IMR-90 (cell line): ENCODE measurements at places on chromosomes 1 and 21. TPM values are rescaled to one million over a fixed set of nuclear protein-coding genes. Genes with fewer than 3 reads are reported as not detected.

The GREM2 gene
- total RNA-seq: 3.0 and 5.0 TPM in 2 replicates

DNA sequence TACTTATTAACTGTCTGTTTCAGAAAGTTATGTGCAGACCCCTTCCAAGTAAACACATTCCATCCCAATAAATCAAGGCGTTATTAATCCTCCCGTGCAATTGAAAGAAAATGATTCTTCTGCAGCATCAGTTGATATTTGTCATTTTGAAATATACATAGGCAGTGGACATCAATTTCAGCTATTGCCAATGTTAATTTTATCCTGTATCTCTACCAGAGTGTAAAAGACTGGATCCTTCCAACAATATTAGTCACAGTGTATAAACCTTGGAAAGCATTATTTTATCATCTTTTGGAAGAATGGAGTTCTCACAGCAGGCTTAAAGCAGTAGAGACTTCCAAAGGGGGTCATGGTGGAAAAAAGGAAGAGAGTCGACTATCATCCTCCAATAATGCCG is 150.4 kb downstream of the CYYR1 start:
- no peak for DNase-seq
- H3K27ac ChIP-seq: no peak overlapping the region
- H3K4me3 ChIP-seq: no peak overlapping the region

- H3K27ac ChIP-seq: no peak overlapping the region
- no peak for DNase-seq
- H3K27me3 ChIP-seq: peaks cover 2% of the 10 kb centered on the region
- no peaks in the 10 kb centered on the region for H3K36me3 ChIP-seq
- H3K4me3 ChIP-seq: no peak overlapping the region
- H3K4me1 ChIP-seq: no peaks in the 10 kb centered on the region
These were observed 13.9 kb upstream of the ASAP3 start for GRCh38 chr1:23497777-23498439.

DNA sequence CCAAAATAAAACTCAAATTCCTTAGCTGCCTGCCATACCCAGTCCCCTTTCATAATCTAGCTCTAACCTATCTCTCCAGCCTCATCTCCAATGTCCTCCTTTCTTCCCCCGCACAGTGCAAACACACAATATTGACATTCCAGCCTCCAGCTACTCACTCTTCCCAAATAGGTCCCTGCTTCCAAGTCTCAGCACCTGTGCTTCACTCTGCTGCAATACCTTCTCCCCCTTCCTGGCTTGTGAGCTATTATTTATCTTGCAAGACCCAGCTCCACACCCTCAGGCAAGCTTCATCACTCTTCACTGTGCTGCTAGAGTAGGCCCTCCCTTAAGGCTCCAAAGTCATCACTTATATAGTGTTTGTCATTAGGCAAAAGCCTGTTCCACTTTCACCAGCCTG is 9.7 kb downstream of the PLPP3 start:
- no peak for DNase-seq
- no peaks in the 10 kb centered on the region for H3K27me3 ChIP-seq
- peaks cover 28% of the 10 kb centered on the region for H3K4me1 ChIP-seq
- no peak overlapping the region for H3K27ac ChIP-seq
- H3K4me3 ChIP-seq: no peak overlapping the region

DNA sequence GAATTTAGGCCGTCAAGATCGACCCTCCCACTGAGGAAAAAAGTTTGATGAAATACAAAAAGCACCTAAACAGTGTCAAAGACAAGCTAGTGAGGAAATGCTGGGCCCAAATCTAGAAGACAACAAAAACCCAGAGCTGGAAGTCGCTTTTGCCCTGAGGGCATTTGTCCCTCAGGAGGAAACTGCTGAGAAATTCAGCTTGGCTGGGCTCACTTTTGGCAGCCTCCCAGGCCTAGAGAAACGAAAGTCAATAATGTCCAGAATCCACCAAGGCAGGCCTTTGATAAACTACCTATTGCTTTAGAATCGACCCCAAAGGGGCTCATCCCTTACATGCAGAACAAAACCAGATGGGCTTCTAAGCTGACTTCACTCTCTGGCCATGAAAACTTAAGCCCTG is 38.9 kb downstream of the SYT2 start:
- no peak for DNase-seq
- no peaks in the 10 kb centered on the region for H3K4me1 ChIP-seq
- H3K36me3 ChIP-seq: no peaks in the 10 kb centered on the region
- no peak overlapping the region for H3K27ac ChIP-seq
- H3K27me3 ChIP-seq: peaks cover 43% of the 10 kb centered on the region

DNA sequence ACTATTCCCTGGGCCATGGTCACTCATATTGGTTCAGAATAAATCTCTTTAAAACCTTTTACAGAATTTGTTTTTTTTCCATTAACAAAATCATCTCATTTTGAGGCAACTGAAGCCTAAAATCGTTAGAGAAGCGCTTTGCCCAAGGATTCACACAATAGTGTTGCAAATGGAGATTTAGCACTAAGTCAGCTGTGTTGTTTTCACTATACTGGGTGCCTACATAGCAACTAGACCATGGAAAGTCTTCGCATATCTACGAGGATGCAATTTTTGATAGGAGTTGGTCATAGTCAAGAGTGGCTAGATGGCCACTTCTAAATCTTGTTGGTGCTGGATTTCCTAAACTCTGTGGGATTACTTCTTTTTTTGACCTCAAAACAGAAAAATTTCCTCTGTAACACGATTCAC is 530 bp upstream of the TIPRL start:
- no peak for DNase-seq
- no peaks in the 10 kb centered on the region for H3K4me1 ChIP-seq
- peak overlapping the region; percentile 7; the same call in 1 of the 2 replicates for H3K27ac ChIP-seq
- H3K27me3 ChIP-seq: no peaks in the 10 kb centered on the region
- no peaks in the 10 kb centered on the region for H3K36me3 ChIP-seq

GRCh38 chr1:60280819-60281218 is 207.2 kb upstream of the C1orf87 start:
- no peaks in the 10 kb centered on the region for H3K4me1 ChIP-seq
- no peaks in the 10 kb centered on the region for H3K36me3 ChIP-seq
- no peaks in the 10 kb centered on the region for H3K27me3 ChIP-seq

DNA sequence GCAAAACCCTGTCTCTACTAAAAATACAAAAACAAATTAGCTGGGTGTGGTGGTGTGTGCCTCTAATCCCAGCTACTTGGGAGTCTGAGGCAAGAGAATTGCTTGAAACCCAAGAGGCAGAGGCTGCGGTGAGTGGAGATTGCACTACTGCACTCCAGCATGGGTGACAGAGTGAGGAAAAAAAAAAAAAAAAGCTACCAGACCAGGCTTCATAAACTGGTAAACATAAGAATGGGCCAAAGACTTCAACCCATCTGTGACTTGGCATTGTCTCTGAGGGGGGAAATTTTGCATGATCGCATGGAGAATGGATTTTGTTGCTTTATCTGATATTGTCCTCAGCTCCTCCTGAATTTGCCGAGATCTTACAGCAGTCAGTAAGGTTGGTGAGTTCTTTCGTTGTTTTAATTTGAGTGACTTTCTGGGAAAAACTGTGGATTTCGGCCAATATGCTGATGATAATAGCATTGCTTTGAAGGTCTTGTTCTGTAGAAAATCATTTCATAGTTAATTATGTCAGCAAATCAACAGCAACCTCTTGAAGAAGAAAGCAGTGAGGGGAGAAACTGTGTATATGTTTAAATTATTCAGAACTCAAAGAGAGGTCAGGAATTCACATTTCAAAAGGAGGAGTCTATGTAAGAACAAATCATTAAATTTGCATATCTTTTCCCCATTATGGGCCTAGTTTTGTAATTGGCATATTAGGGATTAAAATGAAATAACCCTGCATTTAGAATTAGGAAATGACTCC is 13.1 kb downstream of the FGGY start:
- H3K4me1 ChIP-seq: peaks cover 2% of the 10 kb centered on the region; the same call in 1 of the 2 replicates
- H3K36me3 ChIP-seq: no peaks in the 10 kb centered on the region
- DNase-seq: no peak
- H3K27ac ChIP-seq: no peak overlapping the region

DNA sequence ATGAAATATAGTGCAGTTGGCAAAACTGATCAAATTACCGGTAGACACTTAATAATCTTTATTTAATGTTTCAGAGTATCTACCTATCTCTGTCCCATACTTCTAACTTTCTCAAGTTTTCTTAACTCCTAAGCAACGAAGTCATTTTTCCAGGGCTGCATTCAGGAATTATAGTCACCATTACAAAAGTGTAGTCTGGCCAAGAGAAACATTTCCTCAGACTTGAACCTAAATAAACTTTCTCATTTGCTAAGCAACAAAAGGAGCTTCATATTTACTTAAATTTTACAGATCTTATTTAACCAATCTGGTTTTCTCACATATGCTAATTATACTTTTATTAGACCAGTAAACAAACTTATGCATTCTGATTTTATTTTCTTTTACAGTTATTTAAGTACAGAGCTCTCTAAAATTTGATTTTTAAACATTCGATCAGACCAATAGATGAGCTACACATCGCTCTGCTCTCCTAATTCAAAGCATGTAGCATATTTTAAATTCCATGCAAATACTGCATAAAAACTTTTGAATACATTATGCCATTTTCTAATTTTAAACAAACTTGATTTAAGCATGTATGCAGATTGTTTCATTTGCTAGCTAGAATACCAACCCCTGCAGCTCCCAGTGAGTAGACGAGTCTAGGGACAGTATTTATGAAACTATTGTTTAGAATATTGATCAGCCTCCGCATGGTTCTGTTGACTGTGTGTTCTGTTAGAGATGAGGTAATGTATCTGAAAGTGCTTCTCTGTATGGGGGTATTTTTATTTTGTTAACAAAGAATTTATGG is 201.4 kb downstream of the CHRM3 start:
- H3K4me3 ChIP-seq: no peak overlapping the region
- H3K27me3 ChIP-seq: no peaks in the 10 kb centered on the region
- H3K4me1 ChIP-seq: no peaks in the 10 kb centered on the region
- no peaks in the 10 kb centered on the region for H3K36me3 ChIP-seq
- no peak overlapping the region for H3K27ac ChIP-seq

DNA sequence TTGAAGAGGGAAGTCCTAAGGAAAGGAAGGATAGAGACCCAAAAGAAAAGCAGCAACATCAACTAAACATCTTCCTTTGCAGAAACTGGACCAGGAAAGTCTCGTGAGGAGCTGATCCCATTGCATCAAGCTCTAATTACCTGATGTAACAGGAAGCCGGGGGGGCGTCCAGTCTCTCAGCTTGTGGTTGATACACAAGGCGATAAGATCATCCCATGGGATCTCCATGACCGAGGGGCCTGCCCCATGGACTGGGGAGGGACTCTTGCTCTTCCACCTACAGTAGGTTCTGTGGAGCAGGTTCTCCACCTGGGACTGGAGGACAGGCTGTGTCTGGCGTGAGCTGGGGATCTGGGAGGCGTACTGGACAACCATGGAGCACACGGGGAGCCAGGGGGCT is 14.8 kb upstream of the LSS start:
- H3K27me3 ChIP-seq: no peaks in the 10 kb centered on the region

DNA sequence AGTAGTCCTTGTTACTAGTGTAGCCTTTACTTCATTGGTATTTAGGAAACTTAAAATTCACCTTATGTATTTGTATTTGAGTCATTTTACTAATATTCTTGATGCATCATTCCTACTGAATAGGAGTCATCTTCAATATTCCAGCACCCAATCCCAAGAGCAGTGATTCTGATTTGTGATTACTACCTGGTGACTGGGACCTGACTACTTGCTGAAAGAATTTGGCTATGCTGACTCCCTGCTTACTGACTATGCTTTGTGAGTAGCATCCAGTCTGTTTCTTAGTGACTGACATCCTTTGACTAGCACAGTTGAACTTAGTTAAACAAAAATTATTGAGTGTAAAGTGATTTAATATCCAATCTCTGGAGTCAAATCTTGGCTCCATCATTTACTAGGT is 129.9 kb upstream of the NEGR1 start:
- DNase-seq: peak; percentile 72
- H3K36me3 ChIP-seq: no peaks in the 10 kb centered on the region
- H3K4me1 ChIP-seq: peaks cover 2% of the 10 kb centered on the region; the same call in 1 of the 2 replicates
- H3K27me3 ChIP-seq: no peaks in the 10 kb centered on the region

GRCh38 chr1:195915826-195916225 is 692.4 kb downstream of the KCNT2 start:
- no peak for DNase-seq
- H3K27ac ChIP-seq: no peak overlapping the region
- H3K4me3 ChIP-seq: no peak overlapping the region
- H3K27me3 ChIP-seq: no peaks in the 10 kb centered on the region

The AMPD2 gene
- 50.3 and 61.5 TPM in 2 replicates for total RNA-seq

The CFHR3 gene
- total RNA-seq: not detected in 2 replicates

The CCDC30 gene
- under 0.01 and 0.18 TPM in 2 replicates for total RNA-seq

GRCh38 chr1:75811211-75811981 is 14.7 kb downstream of the MSH4 start:
- DNase-seq: peak; percentile 63
- no peaks in the 10 kb centered on the region for H3K36me3 ChIP-seq
- no peaks in the 10 kb centered on the region for H3K4me1 ChIP-seq

DNA sequence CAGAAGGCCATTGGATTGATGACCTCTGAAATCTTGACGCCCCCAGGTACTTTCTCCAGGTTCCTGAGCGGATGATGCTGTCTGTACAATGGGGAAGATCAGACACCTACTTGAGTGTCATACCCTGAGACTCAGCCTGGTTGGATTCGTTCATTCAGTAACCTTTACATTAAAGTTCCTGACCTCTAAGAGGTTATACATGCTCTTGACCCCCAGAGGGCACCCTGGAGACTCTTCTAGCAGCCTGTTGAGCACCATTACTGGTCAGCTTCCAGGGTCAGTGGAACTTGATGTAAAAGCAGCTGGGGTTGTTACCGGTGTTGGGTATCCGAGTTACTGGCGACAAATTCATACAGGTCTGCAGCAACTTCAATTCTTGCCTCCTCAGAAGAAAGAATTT is 114.3 kb upstream of the ZNF678 start:
- H3K4me1 ChIP-seq: no peaks in the 10 kb centered on the region
- no peaks in the 10 kb centered on the region for H3K36me3 ChIP-seq
- DNase-seq: no peak
- H3K27me3 ChIP-seq: peaks cover 4% of the 10 kb centered on the region; the same call in 1 of the 2 replicates

DNA sequence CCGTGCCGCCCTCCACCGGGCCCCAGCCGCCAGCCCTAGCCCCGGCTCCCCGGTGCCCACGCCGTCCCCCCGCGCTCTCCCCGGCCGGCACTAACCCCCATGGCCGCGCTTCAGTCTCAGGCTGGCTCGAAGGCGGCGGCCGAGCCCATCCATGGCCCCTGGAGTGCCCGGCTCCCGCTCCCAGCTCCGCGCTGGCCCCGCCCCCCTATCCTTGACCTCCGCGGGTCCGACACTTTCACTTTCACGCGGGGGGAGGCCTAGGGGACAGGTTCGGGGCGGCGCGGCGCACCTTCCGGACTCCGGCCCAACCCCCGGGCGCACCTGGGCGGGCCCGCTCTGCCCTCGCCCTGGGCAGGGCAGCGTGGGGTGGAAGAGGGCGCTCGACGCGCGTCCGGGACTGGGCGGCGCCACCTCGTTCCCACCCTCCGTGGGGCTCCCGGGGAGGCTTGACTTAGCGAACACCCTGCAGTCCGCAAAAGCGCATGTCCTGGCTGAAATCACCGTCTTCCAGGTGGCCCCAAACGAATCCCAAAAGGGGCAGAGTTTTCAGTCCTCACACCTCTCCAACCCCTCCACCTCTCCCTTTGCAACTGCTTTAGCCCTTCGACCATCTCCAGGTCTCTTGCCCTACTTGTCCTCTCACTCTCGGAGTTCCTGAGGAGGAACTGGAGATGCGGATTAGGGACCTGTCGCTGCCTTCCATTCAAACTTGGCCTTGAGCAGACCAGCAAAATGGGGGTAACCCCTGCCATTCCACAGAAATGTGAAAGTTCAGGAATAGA is 3.9 kb upstream of the DENND2D start:
- H3K4me1 ChIP-seq: peaks cover 16% of the 10 kb centered on the region
- no peaks in the 10 kb centered on the region for H3K36me3 ChIP-seq
- peak overlapping the region; percentile 42 for H3K4me3 ChIP-seq

- no peak overlapping the region for H3K4me3 ChIP-seq
- peaks cover 8% of the 10 kb centered on the region for H3K36me3 ChIP-seq
- no peak overlapping the region for H3K27ac ChIP-seq
- DNase-seq: no peak
These were observed 21.2 kb downstream of the ATF6 start for GRCh38 chr1:161787355-161787754.
